ENCODE measurements at places on chromosomes 4 and X.

DNA sequence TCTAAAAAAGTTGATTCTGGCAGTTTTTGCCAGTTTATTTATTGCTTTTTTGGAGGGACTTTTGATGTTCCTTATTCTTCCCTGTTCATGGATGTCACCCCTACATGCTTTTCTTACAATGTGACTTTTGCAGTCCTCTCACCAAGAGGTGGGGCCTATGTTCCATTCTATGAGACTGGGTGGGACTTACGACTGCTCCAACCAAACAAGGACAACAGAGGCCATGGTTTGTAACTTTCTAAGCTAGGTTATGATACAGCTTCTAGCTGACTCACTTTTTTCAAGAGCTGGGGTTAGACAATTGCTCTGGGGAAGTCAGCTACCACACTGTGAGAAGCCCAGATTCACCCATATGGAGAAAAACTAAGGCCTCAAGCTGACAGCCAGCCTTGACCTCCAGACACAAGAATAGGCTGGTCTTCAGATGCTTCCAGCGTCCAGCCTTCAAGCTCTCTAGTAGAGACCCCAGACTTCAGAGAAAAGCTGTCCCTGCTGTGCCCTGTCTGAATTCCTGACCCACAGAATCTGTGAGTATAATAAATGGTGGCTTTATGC is 39.5 kb downstream of the ENOPH1 start:
- no peak for DNase-seq

DNA sequence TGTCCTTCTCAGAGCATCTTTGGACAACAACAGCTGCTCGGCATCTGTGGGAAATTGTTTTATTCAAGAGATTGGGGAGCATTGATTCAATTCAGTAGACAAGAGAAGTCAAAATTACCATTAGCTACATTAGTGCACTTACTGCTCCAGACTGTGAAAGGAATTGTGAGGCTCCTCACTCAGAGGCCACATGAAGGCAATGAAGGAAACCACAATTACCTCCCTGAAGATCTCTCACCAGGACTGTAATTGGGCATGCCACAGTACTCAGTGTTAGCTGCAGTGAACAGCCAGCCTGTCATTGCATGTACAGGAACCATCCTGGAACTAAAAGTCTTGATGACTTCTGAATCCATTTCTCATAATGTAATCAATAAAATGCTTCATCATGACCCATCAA is 144.8 kb downstream of the PPA2 start:
- no peak for DNase-seq

- DNase-seq = no peak
Observed at GRCh38 chr4:7183161-7183560, 9.2 kb upstream of the SORCS2 start.

- DNase-seq = no peak
Observed at GRCh38 chr4:169438057-169438480, 167.3 kb upstream of the SH3RF1 start.

DNA sequence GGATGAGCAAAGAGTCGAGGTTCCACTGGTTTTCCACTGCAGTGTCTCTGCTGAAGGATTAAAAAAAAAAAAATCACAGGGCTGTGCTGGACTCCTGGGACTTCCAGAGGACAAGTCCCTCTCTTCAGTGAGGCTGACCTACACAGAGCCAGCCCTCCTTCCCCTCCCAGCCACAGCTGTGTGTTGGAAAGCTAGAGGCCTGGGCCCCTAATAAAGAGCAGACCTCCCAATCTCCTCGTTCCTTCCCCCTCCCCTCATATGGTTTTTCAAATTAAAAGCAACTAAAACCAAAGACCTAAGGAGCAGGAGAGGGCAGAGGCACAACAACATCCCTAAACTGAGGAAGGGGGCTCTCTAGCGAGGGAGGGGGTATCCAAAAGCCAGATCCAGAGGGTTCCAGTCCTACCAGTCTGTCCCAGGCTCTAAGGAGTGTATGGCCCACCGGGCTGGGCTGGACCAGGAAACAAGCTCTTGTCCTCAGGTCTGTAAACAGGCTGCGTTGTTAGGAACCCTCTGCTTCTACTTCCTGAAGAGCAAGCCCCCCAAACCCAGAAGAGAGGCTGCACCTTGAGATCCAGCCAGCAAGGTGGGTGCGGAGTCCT is 4.0 kb upstream of the PDGFRA start:
- DNase-seq = no peak

GRCh38 chr4:45865781-45866180 is 258.1 kb downstream of the GABRG1 start:
- DNase-seq = no peak

DNA sequence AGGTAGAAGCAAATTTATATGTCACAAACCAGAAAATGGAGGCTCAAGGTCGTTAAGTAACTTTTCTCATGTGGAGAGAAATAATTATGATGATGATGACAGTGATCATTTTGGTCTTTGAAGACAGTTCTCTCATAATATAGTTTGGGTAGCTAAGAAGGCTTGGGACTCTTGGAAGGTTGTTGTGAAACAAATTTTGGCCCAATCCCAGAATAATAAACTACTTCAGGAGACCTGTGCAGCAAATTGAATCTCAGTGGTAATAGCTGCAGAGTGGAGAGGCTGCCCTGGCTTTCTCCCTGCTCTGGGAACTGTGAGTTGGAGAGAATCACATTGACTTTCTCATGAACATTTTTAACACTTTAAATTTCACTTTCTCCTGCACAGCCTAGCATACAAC is 217.2 kb upstream of the BOD1L1 start:
- no peak for DNase-seq

- no peak for DNase-seq
Observed at GRCh38 chr4:172055046-172055445, 241.8 kb downstream of the GALNTL6 start.

DNA sequence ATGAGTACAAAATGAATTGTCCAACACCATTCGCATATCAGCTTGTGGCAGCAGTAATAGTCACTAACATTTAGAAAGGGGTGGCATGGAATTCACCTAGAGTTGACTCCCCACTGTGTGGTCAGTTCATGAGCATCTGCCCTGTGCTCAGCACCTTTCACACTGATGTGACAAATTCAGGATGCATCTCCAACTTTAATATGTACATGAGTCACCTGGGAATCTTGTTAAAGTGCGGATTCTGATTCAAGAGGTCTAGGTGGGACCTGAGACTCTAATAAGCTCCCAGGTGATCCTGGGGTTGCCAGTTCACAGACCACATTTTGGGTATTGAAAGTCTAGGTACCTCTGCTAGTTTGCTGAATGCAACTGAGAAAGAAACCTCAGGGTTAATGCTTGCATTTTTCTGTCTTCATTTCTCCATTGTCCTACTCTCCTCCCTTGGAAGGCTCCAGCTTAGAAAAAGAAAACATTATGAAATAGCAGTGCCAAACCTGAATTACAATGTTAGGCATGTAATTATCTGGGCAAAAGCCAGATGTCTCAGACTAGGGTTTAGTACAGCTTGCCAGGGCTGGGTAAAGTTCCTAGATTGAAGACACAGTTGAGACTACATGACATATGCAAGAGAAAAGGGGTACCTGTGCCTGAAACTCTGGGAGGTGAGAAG is 32.7 kb downstream of the TMSB4X start:
- no peak for DNase-seq
